ENCODE measurements at places on chromosomes 7 and 10.

GRCh38 chr10:107544706-107545520 is 380.4 kb upstream of the SORCS1 start:
- DNase-seq = no peak

DNA sequence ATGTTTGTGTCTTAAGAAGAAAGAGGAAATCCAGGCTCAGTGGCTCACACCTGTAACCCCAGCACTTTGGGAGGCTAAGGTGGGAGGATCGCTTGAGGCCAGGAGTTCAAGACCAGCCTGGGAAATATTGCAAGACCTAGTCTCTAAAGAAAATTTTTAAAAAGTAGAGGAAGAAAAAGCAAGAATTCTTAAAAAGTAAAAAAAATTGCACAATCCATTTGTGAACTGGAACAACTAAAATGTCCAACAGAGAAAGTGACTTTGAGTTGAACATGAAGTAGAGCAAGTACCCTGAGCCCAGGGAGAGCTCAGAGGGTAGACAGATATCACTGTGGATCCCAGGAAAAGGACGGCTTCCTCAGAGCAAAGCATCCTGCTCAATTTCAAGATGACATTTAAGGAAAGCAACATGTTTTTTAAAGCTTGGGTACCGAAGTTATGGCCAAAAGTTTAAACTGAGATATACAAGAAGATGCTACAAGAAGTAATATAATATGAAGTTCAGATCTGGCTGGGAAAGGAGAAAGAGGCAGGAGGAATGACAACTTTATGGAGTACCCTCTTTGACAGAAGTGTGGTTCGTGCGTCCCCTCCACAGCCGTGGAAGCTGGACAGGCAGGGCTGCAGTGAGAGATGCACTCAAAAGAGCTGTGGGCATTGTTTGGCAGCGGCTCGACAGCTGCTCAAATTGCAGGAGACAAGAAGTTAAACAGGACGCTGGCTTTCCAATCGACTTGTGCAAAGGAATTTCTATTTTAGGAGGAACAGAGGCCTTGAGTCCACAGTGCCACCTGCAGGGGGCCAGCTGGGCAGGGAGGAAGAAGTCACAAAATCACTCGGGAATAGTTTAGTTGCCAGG is 201.3 kb downstream of the JCAD start:
- DNase-seq = peak; percentile 45

GRCh38 chr7:92158660-92159575 is 20.0 kb downstream of the LRRD1 start:
- DNase-seq = no peak

DNA sequence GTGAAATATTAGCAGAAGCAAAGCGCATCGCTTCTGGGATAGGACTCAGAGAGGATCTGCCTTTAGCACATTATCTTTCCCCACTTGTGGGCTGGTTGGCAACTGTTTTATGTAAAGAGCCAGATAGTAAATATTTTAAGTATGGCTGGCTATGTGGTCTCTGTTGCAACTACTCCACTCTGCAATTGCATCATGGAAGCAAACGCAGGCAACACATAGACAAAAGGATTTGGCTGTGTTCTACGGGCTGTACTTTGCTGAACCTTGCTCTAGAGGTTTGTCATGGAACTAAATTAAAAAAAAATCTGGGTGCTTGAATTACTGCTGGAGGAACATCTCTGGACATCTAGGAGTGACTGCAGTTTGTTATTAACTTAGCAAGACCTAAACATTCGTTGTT is 307.8 kb upstream of the TPK1 start:
- no peak for DNase-seq

- no peak for DNase-seq
Observed at GRCh38 chr7:6271694-6272440, 557 bp downstream of the CYTH3 start.

GRCh38 chr7:95691464-95691863 is 80.9 kb upstream of the DYNC1I1 start:
- no peak for DNase-seq

DNA sequence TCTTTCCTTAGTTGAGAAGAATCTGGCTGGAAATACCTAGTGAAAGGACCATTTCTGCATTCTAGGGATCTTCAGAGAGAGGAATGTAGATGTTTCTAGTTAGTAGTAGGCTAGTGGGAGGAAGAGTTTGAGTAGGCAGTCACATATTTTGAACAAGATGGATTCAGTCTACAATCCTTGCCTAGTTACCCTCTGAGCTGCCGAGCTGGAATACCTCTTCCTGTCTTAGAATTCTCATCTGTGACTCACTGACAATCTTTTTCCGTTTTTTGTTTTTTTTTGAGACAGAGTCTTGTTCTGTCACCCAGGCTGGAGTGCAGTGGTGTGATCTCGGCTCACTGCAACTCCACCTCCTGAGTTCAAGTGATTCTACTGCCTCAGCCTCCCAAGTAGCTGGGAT is 30.7 kb upstream of the PLPP4 start:
- DNase-seq = no peak

GRCh38 chr7:94266238-94266644 is 128.5 kb upstream of the COL1A2 start:
- DNase-seq = no peak

- DNase-seq = no peak
Observed at GRCh38 chr10:34109952-34110702, 705.0 kb downstream of the PARD3 start.

DNA sequence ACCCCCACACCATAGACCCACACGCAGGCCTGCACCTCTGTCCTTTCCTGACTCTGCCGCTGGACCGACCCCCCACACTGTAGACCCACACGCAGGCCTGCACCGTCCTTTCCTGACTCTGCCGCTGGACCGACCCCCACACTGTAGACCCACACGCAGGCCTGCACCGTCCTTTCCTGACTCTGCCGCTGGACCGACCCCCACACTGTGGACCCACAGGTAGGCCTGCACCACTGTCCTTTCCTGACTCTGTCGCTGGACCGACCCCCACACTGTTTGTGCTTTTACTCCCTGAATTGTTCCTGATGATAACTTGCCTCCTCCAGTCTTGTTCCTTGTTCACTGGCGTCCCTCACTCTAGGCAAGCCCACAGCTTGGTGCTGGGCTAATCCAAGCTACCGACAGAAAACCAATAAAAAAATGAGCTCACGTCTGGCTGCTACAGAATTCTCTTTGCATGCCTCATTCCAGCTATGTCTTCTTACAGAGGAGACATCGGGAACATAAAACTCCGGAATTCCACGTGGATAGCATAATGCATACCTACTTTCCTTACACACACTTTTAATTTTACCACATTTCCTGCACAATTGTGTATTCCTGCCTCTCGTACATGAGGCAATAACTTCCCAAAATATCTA is 494.3 kb downstream of the PTPRN2 start:
- DNase-seq = no peak

GRCh38 chr10:70255329-70256299 is 22.4 kb upstream of the PPA1 start:
- no peak for DNase-seq

DNA sequence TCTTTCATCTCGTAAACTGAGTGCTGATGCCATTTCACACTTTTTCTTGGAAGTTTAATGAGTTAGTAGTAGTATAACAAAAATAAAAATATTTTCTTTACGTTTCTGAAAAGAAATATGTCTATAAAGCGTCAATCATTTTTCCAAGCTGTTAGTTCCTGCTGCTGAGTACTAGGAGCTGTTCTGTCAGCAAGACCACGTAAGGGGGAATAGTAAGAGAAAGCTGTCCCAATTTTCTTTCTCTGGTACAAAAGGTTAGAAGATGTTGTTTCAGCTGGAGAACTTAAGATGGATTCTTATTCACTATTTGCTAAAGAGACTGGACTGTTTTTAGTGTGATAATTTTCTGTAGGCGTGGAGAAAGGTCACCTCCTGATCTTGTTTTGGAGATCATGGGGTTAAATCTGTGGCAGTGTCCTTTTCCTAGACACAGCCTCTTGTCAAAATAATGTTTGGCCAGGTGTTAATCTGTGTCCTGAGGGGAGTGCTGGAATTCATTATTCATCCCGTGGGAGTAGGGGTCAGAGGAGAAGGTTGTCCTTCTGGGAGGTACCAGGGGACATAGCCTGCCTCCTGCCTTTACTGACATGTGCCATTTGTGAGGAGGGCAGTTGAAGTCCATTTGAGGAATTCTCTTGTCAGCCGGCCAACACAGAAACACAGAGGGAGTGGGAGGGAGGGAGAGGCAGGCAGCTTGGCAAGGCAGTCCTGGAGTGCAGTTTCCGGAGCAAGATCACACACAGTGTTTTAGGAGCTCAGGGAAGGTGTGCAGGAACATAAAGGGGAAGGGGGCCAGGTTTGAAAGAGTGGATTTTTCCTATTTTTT is 368.7 kb downstream of the AUTS2 start:
- peak; percentile 7 for DNase-seq

DNA sequence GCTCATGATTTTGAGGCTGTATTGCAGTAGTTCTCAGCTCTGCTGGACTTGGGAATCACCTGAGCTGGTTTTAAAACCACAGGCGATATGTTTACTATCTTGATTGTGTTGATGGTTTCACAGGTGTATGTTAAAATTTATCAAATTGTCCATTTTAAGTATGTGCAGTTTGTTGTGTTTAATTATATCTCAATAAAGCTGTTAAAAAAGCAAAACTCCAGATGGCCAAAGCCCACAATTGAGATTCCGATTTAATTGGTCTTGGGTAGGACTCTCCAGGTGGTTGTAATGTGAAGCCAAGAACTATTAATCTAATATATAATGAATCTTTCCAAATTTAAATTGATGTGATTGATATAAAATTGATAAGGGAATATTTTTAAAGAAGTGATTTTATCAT is 48.6 kb downstream of the NRCAM start:
- no peak for DNase-seq

- no peak for DNase-seq
Observed at GRCh38 chr10:102408728-102409603, 9.6 kb downstream of the PSD start.

- DNase-seq = no peak
Observed at GRCh38 chr10:12063483-12063818, 5.3 kb upstream of the DHTKD1 start.

DNA sequence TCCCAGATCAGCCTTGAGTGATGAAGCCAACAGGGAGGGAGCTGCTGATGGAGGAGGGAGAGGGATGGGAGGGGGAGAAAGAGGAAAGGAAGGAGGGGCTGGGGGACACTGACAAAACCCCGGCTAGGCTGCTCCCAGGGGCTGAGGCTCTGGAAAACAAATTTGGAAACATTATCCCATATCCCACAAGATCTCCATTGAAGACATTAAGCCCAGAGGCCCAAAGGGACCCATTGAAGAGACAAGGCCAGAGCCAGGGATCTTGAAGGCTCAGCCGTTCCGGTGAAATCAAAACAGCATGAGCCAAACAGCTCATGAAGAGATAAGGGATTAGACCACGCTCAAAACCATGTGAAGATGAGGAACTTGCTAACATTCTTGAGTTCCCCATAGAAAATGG is 184.3 kb upstream of the ITGB1 start:
- DNase-seq = no peak

DNA sequence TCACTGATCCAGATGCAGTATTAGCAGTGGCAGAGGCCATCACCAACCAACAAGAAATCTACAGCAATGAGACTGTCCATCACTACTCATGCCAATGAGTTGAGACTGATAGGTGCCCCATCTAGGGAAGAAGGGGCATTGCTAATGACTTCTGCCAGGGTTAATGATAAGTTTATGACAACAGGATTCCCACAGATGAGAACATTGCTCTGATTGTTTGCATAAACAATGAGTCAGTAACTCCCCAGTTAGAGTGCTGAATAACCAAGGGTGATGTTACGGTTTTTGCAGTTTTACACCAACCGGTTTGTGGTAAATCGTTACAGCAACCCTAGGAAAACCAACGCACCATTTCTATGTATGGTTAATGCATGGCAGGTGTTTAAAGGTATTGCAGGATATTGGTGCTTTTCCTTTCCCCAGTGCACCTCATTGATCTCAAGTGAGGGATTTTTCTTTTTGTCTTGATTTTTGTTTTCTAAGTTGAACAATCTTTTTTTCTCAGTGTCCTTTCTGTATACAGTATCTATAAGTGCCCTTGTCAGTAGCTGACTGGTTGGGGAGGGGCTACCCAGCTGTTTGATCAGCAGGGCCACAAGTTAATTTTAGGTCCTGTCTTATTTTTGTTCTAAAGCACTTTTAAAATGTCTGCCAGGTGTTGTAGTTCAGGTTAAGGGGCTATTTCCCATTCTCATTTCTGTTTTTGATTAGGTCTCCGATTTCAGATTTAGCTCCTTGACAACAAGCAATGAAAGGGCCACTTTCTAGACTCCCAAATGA is 3.9 kb upstream of the CSGALNACT2 start:
- DNase-seq = no peak

DNA sequence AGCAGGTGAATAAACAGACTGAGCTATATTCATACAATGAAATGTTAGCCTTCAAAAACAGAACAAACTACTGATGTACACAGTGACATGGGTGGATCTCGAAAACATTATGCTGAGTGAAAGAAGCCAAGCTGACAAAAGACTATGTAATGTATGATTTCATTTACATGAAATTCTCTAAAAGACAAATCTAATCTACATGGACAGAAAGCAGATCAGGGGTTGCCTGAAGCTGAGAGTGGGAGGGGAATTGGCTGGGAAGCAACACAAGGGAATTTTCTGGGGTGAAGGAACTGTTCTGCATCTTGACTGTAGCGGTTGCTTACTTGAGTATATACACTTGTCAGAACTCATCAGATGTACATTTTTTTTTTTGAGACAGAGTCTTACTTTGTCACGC is 121.7 kb upstream of the SVIL start:
- DNase-seq = no peak

DNA sequence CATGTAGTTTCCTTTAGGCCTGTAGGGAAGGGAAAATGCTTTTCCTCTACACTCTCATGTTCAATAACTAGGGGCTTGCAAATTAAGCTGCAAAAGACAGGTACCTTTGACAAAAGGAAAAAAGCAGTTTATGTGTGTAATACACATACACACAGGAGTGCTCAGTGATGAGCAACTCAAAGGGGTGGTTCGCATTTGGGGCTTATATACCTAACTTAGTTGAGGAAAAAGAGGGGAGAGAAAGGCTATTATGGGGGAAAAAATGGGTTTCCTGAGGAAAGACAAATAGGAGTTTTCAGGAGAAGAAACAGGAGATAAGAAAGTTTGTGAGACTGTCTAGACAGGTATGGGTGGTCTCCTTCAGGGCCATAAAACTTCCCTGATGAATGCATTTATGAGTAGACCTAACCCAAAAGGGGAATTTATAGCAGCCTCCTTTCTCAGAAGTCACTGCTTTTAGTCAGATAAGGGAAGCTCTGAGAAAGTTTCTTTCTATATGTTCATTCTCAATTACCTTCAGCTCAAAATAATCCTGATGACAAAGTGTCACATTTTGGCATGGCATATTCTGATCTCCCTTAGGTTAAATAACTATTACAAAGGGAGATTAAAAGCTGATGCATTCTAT is 55.2 kb upstream of the EZH2 start:
- no peak for DNase-seq

DNA sequence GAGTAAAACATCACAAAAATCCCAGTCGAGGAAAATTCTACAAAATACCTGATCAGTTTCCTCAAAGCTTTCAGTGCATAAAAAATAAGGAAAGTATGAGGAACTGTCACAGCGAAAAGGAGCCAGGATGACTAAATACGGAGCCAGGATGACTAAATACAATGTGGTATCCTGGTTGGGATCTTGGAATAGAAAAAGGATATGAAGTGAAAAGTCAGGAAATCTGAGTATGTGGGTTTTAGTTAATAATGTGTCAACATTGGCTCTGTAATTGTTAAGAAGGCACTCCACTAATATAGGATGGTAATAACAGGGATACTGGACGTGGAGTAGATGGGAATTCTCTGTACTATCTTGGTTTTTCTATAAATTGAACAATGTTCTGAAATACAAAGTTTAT is 175.5 kb downstream of the SUGCT start:
- no peak for DNase-seq
